ENCODE measurements at places on chromosomes 1 and 21. TPM values are rescaled to one million over a fixed set of nuclear protein-coding genes. Genes with fewer than 3 reads are reported as not detected.

NBPF6 gene
- not detected for total RNA-seq

DNA sequence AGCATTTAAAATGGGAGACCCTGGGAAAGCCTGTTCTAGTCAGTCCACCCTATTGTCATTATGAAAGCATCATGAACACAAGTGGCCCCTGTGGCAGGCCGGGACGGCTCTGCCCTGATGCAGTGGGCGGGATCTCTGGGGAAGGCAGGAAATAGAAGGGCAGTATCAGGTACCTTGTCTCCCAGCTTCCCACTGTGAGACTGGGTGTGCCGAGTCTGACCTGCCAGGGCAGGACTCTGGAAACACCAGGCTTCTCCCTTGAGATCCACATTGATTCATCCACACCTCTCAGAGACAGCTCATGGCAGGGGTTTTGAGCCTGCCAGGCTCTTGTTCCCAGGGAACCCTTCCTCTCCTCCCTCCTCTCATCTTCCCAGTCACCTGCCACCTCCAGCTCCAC, 24.5 kb upstream of the GNPAT start:
- no peaks in the 10 kb centered on the region for H3K27me3 ChIP-seq
- H3K36me3 ChIP-seq: no peaks in the 10 kb centered on the region
- no peak overlapping the region for H3K27ac ChIP-seq
- peaks cover 19% of the 10 kb centered on the region for H3K4me1 ChIP-seq
- DNase-seq: no peak

- no peak overlapping the region for H3K27ac ChIP-seq
- peaks cover 9% of the 10 kb centered on the region for H3K4me1 ChIP-seq
- peaks cover 15% of the 10 kb centered on the region for H3K27me3 ChIP-seq
- no peak overlapping the region for H3K4me3 ChIP-seq
- H3K36me3 ChIP-seq: no peaks in the 10 kb centered on the region
- no peak for DNase-seq
Measured at GRCh38 chr1:99370476-99370875, 106.2 kb downstream of the PLPPR4 start.

DNA sequence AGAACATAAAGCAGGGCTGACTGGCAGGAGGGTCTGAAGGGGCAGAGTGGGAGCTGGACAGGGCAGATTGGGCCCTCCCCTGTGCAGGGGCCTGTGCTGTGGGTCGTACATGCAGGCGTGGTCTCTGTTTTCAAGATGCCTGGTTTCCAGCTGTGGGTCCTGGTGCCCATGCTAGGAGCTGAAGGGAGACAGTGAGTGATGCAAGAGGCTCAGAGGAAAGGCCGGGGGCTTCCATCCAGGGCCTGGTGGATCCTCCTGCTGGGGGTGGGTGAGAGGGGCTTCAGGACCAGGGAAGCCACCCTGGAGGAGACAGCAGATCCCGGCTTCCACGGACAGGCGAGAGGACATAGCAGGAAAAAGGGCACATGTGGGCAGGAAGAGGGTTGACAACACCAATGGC, 349.0 kb upstream of the VAMP3 start:
- no peak overlapping the region for H3K27ac ChIP-seq
- H3K4me3 ChIP-seq: no peak overlapping the region
- H3K27me3 ChIP-seq: peaks cover 40% of the 10 kb centered on the region

- H3K4me1 ChIP-seq: no peaks in the 10 kb centered on the region
- H3K36me3 ChIP-seq: no peaks in the 10 kb centered on the region
- peaks cover 16% of the 10 kb centered on the region for H3K27me3 ChIP-seq
- no peak for DNase-seq
- no peak overlapping the region for H3K27ac ChIP-seq
Measured at GRCh38 chr1:22861764-22862440, 110.8 kb downstream of the LACTBL1 start.

DNA sequence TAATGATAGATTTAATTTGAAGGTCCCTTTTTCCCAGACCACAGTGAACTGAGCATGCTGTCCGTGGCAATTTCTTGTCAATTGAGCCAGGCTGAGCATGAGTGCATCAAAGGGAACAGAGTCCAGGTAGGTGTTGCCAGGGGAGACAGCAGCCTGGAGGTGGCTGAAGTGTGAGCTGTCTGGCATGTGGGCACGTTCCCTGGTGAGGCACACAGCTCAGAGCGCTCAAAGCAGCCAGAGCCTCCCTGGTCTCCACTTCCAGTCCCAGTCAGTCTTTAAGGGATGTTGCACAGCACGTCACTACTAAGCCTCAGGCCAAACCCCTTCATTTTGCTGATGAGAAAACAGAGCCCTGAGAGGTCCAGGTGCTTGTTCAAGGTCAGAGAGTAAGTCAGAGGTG, 251.4 kb downstream of the MATN1 start:
- H3K27me3 ChIP-seq: peaks cover 2% of the 10 kb centered on the region
- no peak overlapping the region for H3K27ac ChIP-seq
- no peak overlapping the region for H3K4me3 ChIP-seq
- DNase-seq: no peak
